WTC11 (cell line): ENCODE measurements at places on chromosomes 7 and 10.

DNA sequence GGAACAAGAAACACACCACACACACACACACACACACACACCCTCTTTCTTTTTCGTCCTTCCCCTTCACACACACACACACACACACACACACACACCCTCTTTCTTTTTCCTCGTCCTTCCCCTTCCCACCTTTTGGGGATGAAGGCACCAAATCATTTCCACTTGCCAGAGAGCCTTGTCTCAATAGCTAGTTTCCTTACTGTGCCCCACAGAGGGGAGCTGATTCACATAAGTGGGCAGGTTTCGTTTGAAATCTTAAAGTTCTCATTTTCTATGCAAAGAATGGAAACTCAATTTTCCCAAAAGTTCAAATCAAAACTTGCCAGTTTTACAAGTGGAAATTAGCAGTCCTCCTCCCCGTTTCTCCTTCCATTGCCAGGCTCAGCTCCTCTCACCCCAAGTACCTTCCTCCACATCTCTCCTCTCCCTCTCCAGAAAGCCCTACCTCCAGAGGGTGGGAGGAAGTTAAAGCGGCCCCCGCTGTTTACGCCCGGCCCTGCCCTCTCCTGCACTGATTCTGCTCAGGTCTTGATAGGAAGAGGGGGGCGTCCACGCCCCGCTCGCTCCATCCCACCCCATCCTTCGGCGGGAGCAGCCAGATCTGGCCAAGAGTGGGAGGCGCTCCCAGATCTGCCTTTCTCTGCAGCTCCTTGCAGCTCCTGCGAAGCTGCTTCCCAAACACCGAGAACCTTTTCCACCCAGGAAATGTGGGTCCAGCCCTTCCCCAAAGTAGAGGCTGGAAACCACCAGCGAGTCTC lies 1.3 kb downstream of the CTTNBP2 start:
- DNase-seq, result peak; percentile 60

GRCh38 chr10:124663766-124664360 lies 80.3 kb downstream of the FAM53B start:
- DNase-seq, result no peak

- DNase-seq, result no peak
Measured at GRCh38 chr10:128896116-128896795, 570.8 kb upstream of the MGMT start.

DNA sequence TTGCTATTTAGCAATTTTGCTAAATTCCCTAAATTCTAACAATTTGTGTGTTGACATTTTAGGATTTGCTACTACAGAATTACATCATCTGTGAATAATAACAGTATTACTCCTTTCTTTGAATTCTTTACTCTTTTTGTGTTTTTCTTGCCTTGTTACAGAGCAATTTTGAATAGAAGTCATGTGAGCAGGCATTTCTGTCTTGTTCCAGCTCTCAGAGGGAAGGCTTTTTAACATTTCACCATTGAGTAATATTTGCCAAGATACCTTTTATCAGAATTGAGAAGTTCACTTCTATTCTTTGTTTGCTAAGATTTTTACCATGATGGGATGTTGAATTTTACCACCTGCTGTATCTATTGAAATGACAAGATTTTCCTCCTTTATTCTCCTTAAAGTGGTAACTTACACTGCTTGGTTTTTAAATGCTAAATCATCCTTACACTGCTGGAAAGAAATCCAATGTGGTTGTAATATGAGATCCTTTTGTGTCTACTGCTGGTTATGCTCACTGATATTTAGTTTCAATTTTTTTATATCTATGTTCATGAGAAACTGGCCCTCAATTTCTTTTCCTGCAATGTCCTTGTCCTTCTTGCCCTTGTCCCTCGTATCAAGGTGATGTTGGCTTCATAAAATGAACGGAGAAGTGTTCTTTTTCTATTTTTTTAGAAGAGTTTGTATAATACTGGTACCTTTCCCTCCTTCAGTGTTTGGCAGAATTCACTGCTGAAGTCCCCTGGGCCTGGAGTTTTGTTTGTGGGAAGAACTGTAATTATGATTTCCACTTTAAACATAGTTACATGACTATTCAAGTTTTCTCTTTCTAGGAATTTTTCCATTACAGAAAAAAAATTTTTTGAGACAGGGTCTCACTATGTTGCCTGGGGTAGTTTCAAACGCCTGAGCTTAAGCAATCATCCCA lies 50.3 kb upstream of the ATP6V0A4 start:
- DNase-seq, result no peak

DNA sequence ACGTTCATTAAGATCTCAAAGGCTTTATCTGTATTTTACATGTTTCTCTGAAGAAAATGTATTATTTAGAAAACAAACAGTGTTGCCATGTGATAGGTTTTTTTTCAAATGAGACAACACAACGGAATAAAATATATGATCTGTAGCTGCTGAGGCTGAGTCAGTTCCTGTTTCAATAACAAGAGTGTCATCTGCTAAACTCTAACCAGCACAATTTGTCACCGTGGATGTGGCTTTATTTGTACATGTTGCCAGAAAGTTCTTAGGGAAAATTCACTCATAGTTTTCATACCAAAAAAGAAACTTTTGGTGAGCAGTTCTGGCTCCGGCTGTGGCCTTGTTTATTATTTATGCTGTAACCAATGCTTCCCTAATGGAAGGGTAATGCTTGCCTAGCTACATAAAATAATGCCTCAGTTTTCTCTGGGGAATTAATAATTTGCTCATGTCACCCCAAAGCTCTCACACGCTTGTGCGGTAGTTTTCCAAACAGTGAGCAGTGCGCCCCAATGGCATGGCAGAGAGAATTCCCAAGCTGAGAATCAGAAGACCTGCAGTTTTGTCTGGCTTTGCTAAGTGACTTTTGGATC lies 20.3 kb upstream of the KLF6 start:
- no peak for DNase-seq

GRCh38 chr7:42574685-42575084 lies 337.2 kb downstream of the C7orf25 start:
- DNase-seq, result no peak

DNA sequence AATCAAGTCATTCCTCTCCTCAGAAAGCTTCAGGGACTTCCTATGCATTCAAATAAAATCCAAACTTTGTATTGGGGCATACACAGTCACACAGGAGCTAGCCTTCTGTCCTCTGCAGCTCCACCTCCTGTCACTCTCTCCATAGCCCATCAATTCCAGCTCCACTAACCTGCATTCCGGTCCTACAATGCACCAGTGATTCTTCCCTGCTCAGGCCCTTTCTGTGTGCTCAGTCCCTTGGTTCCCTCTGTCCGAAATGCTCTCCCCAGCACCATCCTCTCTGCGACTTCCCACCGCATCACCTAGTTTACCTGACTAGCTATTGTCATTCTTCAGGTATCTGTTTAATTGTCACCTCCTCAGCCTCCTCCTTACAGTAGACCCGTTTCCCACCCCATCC lies 26.4 kb upstream of the YAE1 start:
- DNase-seq, result no peak

- peak; percentile 17 for DNase-seq
Measured at GRCh38 chr10:95756041-95756761, at the start of gene ENTPD1. ENTPD1 (plus strand) TSS chr10:95756163; CDS start chr10:95756240, 77 bp downstream.

DNA sequence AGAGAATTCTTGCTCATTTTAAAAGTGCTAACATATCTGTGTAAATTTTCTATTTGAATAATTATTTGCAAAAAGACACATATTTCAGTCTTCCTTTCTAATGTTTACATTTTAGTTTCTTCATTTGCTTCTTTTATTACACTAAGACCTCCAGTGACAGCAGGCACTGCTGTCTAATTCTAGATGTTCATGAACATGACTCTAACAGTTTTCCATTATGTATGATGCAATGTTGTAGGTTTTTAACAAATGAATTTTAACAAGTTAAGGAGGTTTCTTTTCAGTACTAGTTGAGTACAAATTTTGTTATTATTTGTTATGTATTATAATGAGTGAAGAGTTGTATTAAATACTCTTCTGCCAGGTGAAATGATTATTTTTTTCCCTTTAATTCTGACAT lies 83.6 kb downstream of the GRB10 start:
- no peak for DNase-seq

GRCh38 chr10:11404901-11405300 lies 206.5 kb downstream of the USP6NL start:
- DNase-seq, result no peak

- DNase-seq, result no peak
Measured at GRCh38 chr7:112407261-112407660, 43.0 kb upstream of the IFRD1 start.

GRCh38 chr7:44348300-44348699 lies 22.9 kb upstream of the CAMK2B start:
- peak; percentile 66 for DNase-seq

GRCh38 chr10:77348082-77348481 lies 289.5 kb downstream of the KCNMA1 start:
- no peak for DNase-seq

- DNase-seq, result no peak
Measured at GRCh38 chr7:35555386-35555785, 139.5 kb downstream of the HERPUD2 start.

DNA sequence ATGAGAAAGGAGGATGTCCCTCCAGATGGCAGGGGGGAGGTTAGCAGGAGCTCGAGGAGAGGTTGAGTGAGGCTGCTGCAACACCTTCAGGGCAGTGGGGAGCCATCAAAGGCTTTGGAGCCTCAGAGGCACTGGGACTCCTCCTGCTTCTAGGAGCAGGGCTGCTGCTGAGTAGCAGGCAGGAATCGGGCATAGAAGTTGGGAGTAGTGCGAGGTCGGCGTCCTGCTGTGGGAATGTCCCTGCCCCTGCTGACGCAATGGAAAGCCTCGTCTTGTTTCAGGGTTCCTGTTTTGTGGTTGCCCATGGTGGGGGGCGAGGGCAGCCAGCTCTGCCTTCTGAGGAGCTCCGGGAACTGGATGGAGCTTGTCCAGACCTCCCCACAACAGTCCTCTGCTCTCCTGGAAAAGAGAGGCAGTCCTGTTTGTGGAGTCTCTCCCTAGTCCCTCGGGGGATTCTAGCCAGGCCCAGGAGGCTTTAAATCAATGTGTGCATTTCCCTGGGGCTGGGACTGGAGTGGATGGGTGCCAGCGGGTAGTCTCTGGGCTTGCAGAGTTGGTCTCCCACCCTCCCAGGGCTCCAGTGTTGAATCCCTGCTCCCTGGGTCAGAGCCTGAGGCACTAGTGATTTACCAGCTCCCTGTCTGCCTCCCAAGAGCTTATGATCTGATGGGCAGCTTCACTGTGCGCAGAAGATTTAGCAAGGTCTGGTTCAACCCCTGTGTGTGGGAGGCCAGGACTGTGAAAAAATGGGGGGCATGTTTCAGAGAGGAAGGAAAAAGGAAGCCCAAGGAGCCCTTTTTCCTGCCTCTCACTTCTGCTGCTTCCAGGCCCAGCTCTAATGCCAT lies 98.7 kb upstream of the PPIF start:
- DNase-seq, result no peak

GRCh38 chr7:92727755-92728154 lies 108.6 kb downstream of the CDK6 start:
- no peak for DNase-seq

DNA sequence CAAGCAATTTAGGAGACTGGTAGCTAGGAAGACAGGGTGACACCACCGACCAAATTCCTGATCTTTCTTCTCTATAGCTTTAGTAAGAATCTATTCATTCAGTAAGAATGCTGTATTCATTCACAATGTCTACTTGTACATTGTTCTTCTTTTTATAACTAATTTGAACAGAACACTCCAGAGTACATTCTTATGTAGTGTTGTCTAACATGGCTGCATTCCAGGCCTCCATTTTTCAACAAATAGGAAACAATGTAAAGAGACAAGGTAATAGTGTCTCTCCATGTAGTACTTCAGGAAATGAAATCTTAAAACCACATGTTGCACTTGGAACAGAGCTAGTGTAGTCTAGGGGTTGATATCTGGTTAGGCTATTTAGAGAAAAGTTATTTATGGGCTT lies 1.8 kb downstream of the VCL start:
- DNase-seq, result no peak

DNA sequence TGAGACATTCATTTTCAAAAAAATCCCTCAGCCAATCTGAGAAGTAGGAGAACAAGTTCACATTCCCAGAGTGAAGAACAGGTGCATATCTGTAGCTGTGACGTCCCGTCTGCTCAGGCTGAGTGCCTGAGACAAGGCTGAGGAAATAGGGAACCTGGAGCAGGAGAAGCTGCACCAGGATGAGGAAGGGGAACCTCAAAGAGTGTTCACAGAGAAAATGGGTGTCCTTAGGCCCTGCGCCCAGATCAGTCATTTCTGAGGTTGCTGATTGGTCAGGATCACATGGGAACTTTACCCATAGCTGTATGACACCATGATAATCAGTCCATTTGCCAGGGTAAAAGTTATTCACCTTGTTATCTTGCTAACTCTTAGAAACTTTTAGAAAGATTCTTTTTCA lies 34.2 kb upstream of the TARP start:
- no peak for DNase-seq

- DNase-seq, result no peak
Measured at GRCh38 chr7:100556541-100556940, 17.2 kb downstream of the SAP25 start.

- DNase-seq, result no peak
Measured at GRCh38 chr7:112005205-112005775, 200.9 kb downstream of the DOCK4 start.

DNA sequence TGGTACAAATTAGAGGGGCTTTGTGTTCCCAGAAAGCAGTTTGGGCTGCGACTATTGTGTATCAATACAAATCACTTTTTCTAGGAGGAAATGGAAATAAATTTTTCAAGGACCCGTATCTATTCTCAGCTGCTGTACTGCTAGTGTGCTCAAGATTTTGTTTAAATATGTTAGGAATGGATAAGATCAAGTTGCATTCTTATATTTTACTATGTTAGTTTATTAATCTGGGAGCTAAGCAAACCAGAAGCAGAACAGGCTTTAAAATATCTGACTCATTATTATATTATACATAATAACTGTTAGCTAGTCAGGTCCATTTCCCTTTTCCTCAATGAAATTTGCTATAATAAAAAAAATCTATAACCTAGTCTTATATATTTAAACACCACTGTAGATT lies 11.1 kb upstream of the GLCCI1 start:
- no peak for DNase-seq

DNA sequence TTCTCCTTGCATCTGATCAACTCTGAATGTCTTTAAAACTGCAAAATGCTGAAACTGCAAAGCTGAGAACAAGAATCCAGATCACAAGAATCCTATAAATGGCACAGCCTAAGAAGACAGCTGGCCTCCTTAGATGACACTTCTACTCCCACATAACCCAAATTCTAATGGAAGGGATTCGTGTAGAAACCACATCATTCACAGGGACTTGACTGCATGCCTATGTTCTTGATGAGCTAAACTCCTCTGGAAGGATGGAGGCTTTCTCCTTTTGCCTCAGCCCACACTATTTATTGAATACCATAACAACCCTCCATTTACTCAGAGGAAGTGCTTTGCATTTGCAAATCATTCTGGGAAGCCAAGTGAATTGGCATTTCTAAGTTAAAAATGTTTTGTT lies 252.5 kb upstream of the VWC2 start:
- DNase-seq, result no peak

DNA sequence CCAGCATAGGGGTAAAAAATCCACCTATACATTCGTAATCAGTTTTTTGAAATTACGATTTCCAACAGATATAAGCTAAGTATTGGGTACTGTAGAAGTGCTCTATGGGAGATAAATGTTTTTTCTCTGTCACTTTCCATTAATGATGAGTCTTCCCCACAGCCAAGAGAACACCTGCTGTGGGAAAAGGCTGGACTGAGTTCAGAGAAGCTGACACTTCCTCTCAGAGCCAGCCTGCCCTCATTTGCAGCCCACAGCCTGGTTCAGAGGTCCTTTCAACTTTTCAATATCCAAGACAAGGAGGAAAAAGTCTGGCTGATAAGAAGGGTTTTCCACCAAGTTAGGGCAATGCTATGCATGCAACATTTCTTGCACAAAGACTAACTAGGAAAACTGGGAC lies 64.5 kb upstream of the DNAJB12 start:
- DNase-seq, result no peak

GRCh38 chr10:47269294-47269693 lies 30.7 kb upstream of the GDF10 start:
- no peak for DNase-seq

GRCh38 chr10:116817178-116817577 lies 32.1 kb upstream of the ENO4 start:
- no peak for DNase-seq
